ENCODE measurements at places on chromosomes 3 and 15.

DNA sequence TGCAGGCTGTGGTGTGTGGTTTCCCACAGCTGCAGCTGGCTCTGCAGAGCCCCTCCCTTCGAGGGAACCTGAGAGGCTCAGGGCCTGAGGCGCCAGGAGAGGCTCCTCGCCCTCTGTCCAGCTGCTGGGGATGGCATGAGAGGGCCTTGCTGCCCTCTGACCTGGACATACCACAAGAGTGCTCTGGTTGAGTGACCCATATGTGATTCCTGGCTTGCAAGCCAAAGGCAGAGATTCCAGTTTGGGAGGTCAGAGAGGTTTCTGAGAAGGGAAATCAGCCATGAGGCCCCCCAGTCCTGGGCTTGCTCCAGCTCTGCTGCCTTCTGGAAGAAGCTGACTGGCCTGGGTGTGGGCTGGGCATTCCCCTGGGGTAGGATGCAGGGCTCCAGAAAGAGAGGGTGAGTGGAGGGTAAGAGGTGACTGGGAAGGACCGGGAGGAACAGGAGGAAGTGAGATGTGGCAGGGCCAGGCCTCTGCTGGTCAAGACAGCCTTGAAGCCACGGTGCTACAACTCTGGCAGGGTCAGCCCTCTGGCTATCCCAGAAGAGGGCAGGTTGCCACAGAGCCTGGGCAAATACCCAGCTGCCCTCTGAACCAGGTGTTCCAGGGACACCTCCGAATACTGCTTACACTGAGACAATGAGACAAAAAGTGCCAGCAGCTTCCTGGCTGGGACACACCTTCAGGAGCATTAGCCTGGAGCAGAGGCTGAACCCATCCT, 16.0 kb upstream of the SRP14 start:
- no peak for DNase-seq

DNA sequence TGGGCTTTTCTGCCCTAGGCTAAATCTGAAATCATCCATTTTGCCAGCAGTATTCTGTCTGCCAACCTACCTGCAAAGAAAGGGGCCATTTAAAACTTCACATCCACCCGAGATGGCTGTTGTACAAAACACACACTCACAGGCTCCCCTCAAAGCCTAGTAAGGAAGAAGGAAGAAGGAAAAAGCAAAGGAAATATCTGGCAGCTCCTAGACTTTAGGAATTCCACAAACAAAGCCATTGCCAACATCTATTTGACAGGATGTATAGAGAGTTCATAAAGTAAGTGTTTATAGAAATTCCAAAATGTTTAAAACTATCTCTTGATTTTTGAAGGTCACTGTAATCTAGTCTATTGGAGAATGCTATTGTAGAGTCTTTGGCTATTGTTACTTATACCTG, 91.9 kb upstream of the THBS1 start:
- DNase-seq: no peak

GRCh38 chr3:100269410-100270214, 8.8 kb downstream of the TBC1D23 start:
- DNase-seq: peak; percentile 19

GRCh38 chr15:76330080-76330680, 6.4 kb upstream of the ISL2 start:
- DNase-seq: no peak

- DNase-seq: no peak
Observed at GRCh38 chr3:118269537-118270125, 765.0 kb downstream of the IGSF11 start.

GRCh38 chr15:48292458-48292857, 38.8 kb upstream of the DUT start:
- DNase-seq: no peak

- DNase-seq: no peak
Observed at GRCh38 chr15:79192462-79193036, 90.0 kb upstream of the ANKRD34C start.

- peak; percentile 23 for DNase-seq
Observed at GRCh38 chr3:46866720-46867549, 3.7 kb upstream of the MYL3 start.

- DNase-seq: no peak
Observed at GRCh38 chr3:126084768-126085180, 850 bp upstream of the SLC41A3 start.

- no peak for DNase-seq
Observed at GRCh38 chr15:88894819-88895767, at the start of gene HAPLN3. Gene HAPLN3 (minus strand): TSS chr15:88895544. CDS start chr15:88887298, 8,246 bp downstream.

GRCh38 chr3:52014613-52015012, 18.9 kb upstream of the RPL29 start:
- no peak for DNase-seq

DNA sequence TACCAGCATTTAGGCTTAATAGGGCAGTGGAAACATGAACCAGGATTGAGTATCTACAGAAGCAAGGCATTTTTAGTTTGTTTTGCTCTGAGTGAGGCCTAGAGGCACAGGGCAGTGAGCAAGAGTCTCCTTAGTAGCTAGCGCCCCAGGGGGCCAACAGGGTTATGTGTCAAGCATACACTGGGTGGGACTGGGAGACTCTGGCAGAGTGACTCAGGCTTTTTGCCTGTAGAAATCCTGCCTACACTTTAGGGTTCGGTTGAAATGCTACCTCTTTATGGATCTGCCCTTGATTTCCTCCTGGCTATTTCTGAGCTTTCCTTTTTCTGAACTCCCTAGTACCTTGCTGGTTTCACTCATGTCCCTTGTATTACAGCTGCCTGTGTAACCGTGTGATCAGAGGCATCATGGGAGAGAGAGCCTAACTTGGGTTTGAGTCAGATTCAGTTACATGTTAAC, 72.2 kb downstream of the TOP2B start:
- DNase-seq: no peak

DNA sequence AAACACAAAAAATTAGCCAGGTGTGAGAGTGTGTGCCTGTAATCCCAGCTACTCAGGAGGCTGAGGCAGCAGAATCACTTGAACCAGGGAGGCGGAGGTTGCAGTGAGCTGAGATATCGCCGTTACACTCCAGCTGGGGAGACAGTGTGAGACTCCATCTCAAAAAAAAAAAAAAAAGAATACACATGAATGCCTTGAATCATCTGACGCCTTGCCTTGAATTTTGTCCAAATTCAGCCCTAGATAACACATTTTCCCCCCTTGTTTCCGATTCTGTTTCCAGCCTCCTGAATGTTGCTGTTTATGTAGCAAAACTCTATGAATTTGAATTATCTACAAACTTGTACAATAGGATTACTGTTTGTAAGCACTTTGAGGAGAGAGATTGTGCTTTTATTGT, 98.7 kb upstream of the ARL6 start:
- no peak for DNase-seq

- peak; percentile 57 for DNase-seq
Observed at GRCh38 chr3:194344012-194344411, 7.1 kb downstream of the CPN2 start.

GRCh38 chr3:135082706-135083105, 287.6 kb downstream of the EPHB1 start:
- DNase-seq: no peak

- DNase-seq: no peak
Observed at GRCh38 chr3:87201727-87202126, 25.4 kb upstream of the CHMP2B start.

DNA sequence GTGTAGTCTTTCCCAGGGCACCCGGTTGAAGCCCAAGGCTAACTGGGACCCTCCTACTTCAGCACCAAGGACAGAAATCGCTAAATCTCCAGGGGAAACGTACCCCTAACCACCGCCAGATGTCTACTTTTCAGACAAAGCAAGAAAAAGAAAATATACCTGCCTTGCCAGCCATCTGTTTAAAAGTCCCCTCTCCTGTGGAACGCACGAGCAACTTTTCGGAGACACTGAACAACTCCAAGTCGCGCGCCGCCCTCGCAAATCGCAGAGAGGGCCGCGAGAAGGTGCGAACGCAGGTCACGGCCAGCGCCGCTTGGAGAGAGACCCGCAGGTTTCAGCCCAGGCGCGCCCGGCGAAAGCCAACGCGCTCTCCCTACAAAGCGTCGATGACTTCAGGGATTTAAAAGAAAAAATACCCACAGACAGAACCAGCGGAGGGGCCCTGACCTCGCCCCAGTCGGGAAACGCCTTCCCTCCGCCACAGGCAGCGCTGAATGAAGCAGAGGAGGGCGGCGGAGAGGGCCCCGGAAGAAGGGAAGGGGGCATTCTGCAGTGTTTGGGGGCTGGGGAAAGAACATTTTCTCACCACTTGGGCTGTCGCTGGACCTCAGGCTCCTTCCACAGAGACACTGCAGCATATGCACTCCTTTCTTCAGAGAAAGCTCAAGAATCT, 213.1 kb downstream of the FGF12 start:
- no peak for DNase-seq

DNA sequence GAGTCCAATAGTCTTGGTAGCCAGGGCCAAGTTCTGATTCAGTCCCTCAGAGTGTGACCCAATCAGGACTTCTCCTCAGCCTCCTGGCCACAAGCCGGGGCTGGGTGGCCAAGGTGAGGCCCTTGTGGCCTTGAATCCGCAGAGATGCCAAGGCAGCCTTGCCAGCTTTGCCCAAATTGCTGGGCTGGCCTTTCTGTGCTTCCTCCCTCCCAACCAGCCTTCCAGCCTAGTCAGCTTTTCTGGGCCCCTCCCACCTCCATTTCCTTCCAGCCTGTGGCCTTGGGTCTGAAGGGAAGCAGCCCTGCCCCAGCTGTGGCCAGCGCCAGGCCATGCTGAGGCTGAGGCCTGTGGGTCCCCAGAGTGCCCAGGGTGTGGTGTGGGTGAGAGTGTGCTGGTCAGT, 34.3 kb upstream of the ANKDD1A start:
- DNase-seq: peak; percentile 39

- DNase-seq: peak; percentile 25
Observed at GRCh38 chr3:130963878-130964277, 62.7 kb downstream of the ASTE1 start.

DNA sequence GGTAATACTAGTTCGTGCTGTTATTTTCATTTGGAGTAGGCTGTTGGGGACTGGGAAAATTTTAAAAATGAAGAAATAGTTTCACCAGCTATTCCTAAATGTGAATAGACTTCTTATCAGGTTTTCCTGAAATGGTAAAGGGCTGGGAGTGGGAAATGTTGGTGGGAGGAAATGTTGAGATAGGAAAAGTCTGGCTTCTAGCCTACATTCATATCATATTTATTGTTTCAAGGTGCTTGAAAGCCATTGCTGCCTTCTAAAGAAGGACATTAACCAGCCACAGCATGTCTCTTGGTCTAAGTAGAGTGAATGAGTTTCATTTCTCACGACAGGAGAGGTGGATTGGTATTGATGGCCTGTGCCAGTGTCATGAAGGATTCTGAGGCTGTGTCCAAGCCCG, 197.1 kb upstream of the BHLHE40 start:
- no peak for DNase-seq

DNA sequence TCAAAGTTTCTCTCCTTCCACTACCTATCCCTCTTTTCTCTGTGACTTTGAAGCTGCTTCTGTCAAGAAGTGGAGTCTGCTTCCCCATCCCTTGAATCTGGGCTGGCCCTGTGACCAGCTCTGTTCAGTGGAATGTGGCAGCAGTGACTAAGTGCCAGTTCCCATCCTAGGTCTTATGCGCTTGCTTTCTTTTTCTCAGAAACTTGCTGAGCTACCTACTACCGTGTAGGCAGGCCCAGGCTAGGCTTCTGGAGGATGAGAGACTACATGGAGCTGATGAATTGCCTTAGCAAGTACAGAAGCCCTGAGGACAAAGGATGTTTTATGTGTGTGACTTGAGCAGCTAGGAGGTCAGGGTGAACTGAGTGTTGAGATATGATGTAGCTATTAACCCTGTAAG, 123.2 kb downstream of the PDCD6IP start:
- no peak for DNase-seq

DNA sequence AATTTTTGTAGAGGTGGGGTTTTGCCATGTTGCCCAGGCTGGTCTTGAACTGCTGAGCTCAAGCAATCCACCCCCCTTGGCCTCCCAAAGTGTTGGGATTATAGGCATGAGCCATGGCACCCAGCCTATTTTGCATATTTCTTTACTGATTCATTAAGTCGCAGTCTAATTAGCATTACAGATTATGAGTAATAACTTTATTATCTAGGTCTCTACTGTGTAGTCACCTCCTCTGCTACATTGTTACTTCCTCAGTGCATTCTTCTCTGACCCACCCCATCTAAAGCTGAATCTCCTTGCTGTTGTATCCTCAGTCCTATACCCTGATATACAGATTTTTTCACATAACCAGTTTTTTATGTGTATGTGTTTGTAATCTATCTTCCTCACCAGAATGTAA, 61.7 kb downstream of the TFDP2 start:
- no peak for DNase-seq

GRCh38 chr3:152260026-152260425, 8.7 kb upstream of the MBNL1 start:
- DNase-seq: no peak

GRCh38 chr3:31274326-31275024, 258.2 kb upstream of the STT3B start:
- no peak for DNase-seq

DNA sequence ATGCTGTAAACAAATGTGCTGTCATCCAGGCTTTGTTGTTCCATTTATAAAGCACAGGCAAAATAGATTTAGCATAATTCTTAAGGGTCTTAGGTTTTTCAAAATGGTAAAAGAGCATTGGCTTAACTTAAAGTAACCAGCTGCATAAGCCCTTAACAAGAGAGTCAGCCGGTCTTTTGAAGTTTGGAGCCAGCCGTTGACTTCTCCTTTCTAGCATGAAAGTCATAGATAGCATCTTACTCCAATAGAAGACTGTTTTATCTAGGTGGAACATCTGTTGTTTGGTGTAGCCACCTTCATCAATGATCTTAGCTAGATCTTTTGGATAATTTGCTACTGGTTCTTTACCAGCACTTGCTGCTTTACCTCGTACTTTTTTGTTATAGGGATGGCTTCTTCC, 297.5 kb upstream of the DCBLD2 start:
- DNase-seq: no peak

- DNase-seq: no peak
Observed at GRCh38 chr3:64216274-64217147, 8.8 kb downstream of the PRICKLE2 start.

GRCh38 chr15:75171408-75171807, 30.3 kb upstream of the C15orf39 start:
- peak; percentile 27 for DNase-seq

- DNase-seq: no peak
Observed at GRCh38 chr15:75599401-75599800, 20.3 kb upstream of the PTPN9 start.

DNA sequence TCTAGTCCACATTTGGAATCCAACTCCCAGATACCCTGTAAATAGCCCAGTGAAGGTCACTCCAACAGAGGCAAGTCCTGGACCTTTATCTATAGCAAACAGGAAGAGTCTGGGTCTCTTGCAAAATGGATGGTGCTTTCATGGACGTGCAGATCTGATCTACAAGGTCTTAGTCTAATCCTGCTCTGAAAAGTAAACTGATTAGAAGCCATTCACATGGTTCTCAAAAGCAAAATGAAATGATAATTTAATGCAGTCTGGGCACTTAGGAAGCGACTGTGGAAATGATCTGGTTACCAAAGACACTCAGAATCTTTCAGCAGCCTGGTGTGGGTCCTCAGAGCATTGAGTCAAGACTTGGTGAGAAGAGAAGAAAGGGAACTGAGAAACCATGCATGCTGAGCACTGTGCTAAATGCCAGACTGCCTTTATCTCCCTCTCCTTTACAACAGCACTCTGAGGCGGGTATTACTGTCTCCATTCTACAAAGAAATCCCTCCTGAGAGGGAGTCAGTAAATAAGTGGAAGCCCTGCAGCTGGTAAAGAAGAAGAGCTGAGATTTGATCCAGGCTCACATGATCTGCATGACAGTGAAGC, 29.0 kb downstream of the AQP9 start:
- no peak for DNase-seq

GRCh38 chr3:170414202-170414663, 4.4 kb upstream of the CLDN11 start:
- peak; percentile 65 for DNase-seq

- no peak for DNase-seq
Observed at GRCh38 chr3:69164296-69164695, 41.9 kb upstream of the LMOD3 start.

- DNase-seq: no peak
Observed at GRCh38 chr15:67564968-67565345, 22.5 kb downstream of the MAP2K5 start.

Measured in AML-193 (cell line).